Spleen (tissue), 13 donors: ENCODE measurements at places on chromosomes 2 and 18. TPM values are rescaled to one million over a fixed set of nuclear protein-coding genes. Genes with fewer than 3 reads are reported as not detected.

GRCh38 chr2:28755421-28755820, 3.8 kb downstream of the PPP1CB start:
- H3K4me3 ChIP-seq = peak overlapping the region; percentile 0

- H3K4me1 ChIP-seq = no peaks in the 10 kb centered on the region
- H3K27me3 ChIP-seq = peaks cover 14% of the 10 kb centered on the region
- no peak for DNase-seq
Observed at GRCh38 chr2:1738163-1738562, 6.2 kb downstream of the PXDN start.

DNA sequence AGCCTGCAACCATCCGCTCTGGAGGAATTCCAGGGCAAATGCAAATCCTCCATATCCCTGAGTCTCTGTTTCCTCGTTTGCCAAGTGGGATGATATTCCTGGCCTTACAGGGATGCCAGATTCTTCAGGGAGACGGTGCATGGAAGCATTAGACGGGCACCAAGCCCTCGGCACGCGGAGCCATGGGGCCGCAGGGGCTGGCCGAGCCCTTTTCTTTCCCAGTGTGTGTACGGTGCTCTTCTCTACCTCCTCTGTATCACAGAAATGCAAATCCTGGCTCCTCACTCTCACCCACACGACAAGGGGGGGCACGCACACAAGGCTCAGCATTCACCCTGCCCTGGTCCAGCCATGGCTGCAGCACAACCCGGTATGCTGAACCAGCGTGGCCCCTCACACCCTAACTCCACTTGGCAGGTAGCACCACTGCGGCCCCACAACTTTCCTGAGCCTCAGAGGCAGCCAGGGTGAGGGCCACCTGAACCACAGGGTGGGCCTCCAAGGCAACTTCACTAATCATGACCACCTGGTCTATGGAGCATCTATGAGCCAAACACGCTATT, 64.1 kb upstream of the SALL3 start:
- no peaks in the 10 kb centered on the region for H3K4me1 ChIP-seq
- H3K4me3 ChIP-seq = no peak overlapping the region
- H3K36me3 ChIP-seq = no peaks in the 10 kb centered on the region

DNA sequence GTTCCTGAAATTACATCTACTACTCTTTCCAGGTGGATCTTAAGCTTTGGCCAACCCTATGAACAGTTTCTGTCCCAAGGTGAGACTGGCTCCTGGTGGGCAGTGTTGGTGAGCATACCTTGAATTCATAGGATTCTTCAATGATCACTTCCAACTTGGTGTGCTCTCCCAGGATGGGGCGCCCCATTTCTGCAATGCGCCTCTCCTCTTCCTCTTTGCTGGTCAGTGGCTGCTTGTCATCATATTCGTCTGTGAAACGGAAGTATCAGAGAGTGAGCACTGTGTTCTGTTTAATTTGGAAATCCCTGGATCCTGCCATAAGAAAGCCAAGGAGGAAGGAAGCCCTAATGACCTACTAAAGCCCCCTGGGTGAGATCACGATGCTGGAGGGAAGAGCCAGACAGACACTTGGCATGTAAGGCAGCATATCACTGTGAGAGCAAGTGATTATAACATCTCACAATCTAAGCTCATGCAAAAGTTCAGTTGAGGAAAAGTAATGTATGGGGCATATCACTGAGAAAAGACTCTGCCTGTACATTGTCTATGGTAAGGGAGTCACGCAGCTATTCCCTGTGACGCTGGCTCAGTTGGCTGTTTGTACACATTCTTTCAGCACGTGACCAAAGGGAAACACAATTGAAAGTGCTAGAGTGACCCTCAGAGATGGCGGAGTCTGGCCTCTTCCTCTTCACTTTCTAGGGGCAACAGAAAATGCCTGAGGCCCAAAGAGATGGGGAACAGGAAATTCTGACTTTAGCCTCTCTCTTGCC, 287.0 kb downstream of the SLC8A1 start:
- no peak overlapping the region for H3K27ac ChIP-seq
- no peaks in the 10 kb centered on the region for H3K36me3 ChIP-seq
- H3K4me1 ChIP-seq = no peaks in the 10 kb centered on the region
- H3K27me3 ChIP-seq = no peaks in the 10 kb centered on the region
- DNase-seq = no peak

GRCh38 chr18:69432847-69433246, 32.2 kb downstream of the DOK6 start:
- no peak overlapping the region for H3K4me3 ChIP-seq
- H3K4me1 ChIP-seq = no peaks in the 10 kb centered on the region
- no peaks in the 10 kb centered on the region for H3K36me3 ChIP-seq
- DNase-seq = no peak

DNA sequence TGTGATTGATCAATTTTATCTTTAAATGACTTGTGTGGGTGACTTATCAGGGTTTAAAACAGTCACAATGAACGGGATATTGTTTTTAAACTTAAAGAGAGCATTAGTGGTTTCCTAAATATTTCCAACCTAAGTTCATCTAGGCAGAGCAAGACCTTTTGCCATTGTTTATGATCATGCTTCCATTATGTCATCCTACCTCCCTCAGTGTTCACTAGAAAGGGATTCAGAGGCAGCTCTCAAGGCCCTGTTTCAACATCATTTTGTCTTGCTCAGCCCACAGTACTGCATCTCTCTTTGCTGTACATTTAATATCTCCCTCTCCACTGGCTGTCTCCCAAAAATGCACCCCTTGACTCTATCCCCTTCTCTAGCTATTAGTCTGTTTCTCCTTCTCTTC, 21.5 kb upstream of the PELI1 start:
- H3K27me3 ChIP-seq = no peaks in the 10 kb centered on the region
- no peak overlapping the region for H3K27ac ChIP-seq
- DNase-seq = no peak
- H3K36me3 ChIP-seq = no peaks in the 10 kb centered on the region
- peaks cover 8% of the 10 kb centered on the region for H3K4me1 ChIP-seq
- no peak overlapping the region for H3K4me3 ChIP-seq

GRCh38 chr18:33710269-33710668, 132.2 kb downstream of the ASXL3 start:
- no peaks in the 10 kb centered on the region for H3K4me1 ChIP-seq
- no peaks in the 10 kb centered on the region for H3K27me3 ChIP-seq
- H3K4me3 ChIP-seq = no peak overlapping the region

GRCh38 chr2:201171259-201171814, 11.6 kb upstream of the CASP10 start:
- no peak overlapping the region for H3K4me3 ChIP-seq
- H3K27ac ChIP-seq = no peak overlapping the region
- no peaks in the 10 kb centered on the region for H3K27me3 ChIP-seq
- DNase-seq = no peak
- H3K36me3 ChIP-seq = peaks cover 16% of the 10 kb centered on the region
- no peaks in the 10 kb centered on the region for H3K4me1 ChIP-seq

DNA sequence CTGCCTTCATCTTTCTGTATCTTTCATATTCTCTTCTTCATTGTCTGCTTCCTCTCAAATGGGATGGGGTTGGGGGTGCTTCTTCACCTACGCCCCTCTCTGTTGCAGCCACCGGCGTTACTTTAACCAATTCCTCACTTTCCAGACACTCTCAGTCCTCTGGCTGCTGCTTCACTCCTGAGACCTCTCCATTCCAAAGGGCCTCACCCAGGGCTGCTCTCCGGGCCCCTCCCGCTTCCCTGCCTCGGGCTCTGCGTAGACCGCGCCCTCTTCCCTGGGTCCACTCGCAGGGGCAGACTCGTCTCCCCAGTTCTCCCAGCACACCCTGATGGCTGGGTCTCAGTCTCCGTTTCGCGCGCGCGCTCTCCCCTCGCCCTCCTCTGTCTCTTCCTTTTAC, 926 bp downstream of the SERPINB8 start:
- peak overlapping the region; percentile 85 for H3K4me3 ChIP-seq
- H3K36me3 ChIP-seq = no peaks in the 10 kb centered on the region
- DNase-seq = peak; percentile 84
- H3K4me1 ChIP-seq = peaks cover 54% of the 10 kb centered on the region
- H3K27me3 ChIP-seq = no peaks in the 10 kb centered on the region

DNA sequence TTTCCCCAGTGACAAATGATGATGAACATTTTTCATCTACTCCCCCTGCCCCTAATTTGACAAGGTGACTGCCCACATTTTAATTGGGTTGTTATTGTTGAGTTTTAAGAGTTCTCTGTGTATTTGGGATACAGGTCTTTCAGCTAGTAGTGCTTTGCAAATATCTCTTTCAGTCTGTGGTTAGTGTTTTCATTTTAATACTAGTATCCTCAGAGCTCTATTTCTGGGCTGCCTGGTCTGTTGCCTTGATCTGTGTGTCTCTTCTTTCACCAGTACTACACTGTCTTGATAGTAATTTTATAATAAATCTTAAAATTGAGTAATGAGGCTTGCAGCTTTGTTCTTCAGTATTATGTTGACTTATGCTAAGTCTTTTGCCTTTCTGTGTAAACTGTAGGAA, 19.7 kb downstream of the EIF5B start:
- H3K36me3 ChIP-seq = no peaks in the 10 kb centered on the region
- DNase-seq = no peak
- no peak overlapping the region for H3K27ac ChIP-seq
- no peaks in the 10 kb centered on the region for H3K27me3 ChIP-seq

GRCh38 chr2:105760639-105761337, 16.1 kb downstream of the NCK2 start:
- no peak for DNase-seq
- H3K36me3 ChIP-seq = no peaks in the 10 kb centered on the region
- H3K4me1 ChIP-seq = peaks cover 45% of the 10 kb centered on the region
- no peaks in the 10 kb centered on the region for H3K27me3 ChIP-seq
- no peak overlapping the region for H3K4me3 ChIP-seq
- H3K27ac ChIP-seq = no peak overlapping the region

DNA sequence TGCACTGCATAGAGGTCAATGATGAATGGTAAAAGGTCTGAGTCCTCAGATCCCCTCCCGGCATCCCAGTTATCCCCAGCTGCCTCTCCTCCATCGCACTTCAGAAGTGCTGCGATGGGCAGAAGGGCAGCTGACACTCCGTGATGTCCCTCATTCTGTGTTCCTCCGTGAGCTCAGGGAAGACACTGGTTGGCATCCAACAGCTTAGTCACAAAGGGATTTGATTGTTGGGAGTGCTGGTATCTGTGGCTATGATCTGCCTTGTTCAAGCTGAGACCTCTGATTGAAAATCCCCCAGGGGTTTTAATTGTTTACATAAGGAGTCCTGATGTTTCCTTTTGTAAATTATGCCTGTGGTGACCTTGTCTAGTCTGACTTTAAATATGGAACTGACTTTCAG, 19.0 kb upstream of the SAG start:
- H3K27ac ChIP-seq = no peak overlapping the region
- DNase-seq = no peak
- H3K4me3 ChIP-seq = no peak overlapping the region
- H3K4me1 ChIP-seq = no peaks in the 10 kb centered on the region

- no peaks in the 10 kb centered on the region for H3K36me3 ChIP-seq
- no peaks in the 10 kb centered on the region for H3K27me3 ChIP-seq
- DNase-seq = no peak
- no peaks in the 10 kb centered on the region for H3K4me1 ChIP-seq
Observed at GRCh38 chr2:170598067-170598395, 117.1 kb upstream of the SP5 start.

GRCh38 chr18:2237706-2238105, 333.6 kb downstream of the METTL4 start:
- H3K36me3 ChIP-seq = no peaks in the 10 kb centered on the region
- no peak for DNase-seq
- no peak overlapping the region for H3K27ac ChIP-seq
- no peaks in the 10 kb centered on the region for H3K4me1 ChIP-seq
- no peak overlapping the region for H3K4me3 ChIP-seq
- peaks cover 40% of the 10 kb centered on the region for H3K27me3 ChIP-seq

GRCh38 chr18:45686891-45687611, 36.9 kb upstream of the SLC14A1 start:
- H3K27ac ChIP-seq = peak overlapping the region; percentile 70
- no peaks in the 10 kb centered on the region for H3K27me3 ChIP-seq
- H3K4me3 ChIP-seq = peak overlapping the region; percentile 2
- no peaks in the 10 kb centered on the region for H3K36me3 ChIP-seq
- peak; percentile 90 for DNase-seq

DNA sequence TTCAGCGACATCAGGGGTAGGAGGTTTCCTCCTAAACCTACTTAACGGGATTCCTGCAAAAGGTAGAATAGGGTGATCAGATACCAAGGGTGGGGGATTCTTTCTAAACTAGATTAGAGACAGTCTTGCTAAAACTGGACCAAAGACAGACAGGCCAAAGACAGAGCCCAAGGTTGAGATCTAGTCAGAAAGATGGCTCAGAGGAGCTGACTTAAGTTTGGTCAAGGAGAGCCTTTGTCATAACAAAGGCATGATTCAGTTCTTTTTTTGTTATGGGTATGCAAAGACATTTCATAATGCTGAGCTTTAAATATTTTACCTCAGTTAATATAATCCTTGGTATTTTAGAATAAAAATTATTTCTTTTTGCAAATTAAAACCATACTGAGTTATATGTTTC, 17.8 kb upstream of the GPR75 start:
- no peak for DNase-seq
- H3K4me3 ChIP-seq = no peak overlapping the region
- H3K27me3 ChIP-seq = no peaks in the 10 kb centered on the region
- H3K4me1 ChIP-seq = no peaks in the 10 kb centered on the region

- no peak within 1 kb of the TSS for H3K27ac ChIP-seq
- no peaks in the 10 kb centered on the region for H3K4me1 ChIP-seq
- H3K4me3 ChIP-seq = no peak within 1 kb of the TSS
- DNase-seq = no peak
- no peaks in the 10 kb centered on the region for H3K27me3 ChIP-seq
Observed at GRCh38 chr2:113058998-113059960, at the start of gene IL36RN. IL36RN (plus strand) TSS chr2:113059198; CDS start chr2:113059439, 241 bp downstream.

DNA sequence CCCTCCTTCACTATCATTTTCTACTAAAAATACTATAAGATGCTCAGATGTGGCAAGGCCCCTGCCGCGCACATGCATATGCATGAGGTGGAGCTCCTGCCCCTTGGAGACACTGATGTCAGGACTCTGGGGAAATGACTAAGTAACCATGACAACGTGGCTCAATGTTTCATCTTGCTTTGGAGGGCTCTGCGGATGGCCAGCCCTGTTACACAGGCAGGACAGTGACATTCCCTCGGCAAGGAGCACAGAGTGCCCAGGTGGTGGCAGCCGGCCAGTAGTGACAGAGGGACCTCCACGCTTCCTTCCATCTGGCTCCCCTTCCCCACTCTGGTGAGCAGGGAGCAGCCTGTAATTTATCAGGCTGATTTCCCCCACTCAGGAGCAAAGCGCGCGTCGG, 364.1 kb downstream of the SS18 start:
- H3K36me3 ChIP-seq = no peaks in the 10 kb centered on the region
- no peak overlapping the region for H3K4me3 ChIP-seq

- no peaks in the 10 kb centered on the region for H3K36me3 ChIP-seq
- no peak overlapping the region for H3K27ac ChIP-seq
- H3K27me3 ChIP-seq = no peaks in the 10 kb centered on the region
- no peak overlapping the region for H3K4me3 ChIP-seq
Observed at GRCh38 chr2:123670286-123670685, 354.8 kb upstream of the CNTNAP5 start.

The ACTG2 gene
- total RNA-seq = 0.72 TPM

The DPYSL5 gene
- not detected for total RNA-seq

The DCDC2C gene
- total RNA-seq = not detected

The KLHL30 gene
- 0.15 TPM for total RNA-seq

The NEB gene
- total RNA-seq = 1.6 TPM

The AKAIN1 gene
- total RNA-seq = not detected

The SP9 gene
- total RNA-seq = not detected
